ENCODE measurements at places on chromosomes 3 and 15.

DNA sequence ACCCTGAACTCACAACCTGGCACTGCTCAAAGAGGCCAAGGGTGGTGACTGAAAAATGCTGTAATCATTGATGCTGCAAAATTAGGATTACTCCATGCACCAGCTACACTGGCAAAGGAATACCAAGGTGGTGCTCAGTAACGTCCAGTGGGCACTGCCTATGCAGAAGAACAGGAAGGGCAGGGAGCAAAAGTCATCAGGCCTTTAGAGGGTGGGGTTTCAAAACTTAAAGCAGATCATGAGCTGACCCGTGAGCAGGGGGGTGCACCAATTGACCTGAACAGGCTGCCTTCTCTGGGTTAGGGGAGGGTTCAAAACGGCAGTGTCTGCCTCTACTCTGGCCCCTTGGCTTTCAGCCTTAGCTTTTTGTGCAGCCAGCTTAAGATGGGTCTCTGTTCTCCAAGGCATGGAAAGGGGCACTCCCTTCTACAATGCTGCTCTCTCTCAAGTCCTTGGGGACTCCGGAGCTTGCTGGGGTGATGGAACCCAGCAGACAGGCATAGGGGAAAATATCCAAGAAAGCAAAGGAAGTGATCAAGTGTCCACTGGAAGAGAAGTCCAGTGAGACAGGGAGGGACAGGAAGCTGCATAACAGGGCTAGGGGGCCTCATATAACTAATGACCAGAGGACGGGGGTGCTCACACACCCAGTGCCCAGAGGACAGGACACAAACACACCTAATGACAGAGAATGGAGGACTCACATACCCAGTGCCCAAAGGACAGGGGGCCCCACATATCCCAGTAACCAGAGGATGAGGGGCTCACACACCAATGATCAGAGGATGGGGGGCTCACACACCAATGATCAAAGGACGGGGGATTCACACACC is 11.4 kb downstream of the RAB6B start:
- no peak for DNase-seq

DNA sequence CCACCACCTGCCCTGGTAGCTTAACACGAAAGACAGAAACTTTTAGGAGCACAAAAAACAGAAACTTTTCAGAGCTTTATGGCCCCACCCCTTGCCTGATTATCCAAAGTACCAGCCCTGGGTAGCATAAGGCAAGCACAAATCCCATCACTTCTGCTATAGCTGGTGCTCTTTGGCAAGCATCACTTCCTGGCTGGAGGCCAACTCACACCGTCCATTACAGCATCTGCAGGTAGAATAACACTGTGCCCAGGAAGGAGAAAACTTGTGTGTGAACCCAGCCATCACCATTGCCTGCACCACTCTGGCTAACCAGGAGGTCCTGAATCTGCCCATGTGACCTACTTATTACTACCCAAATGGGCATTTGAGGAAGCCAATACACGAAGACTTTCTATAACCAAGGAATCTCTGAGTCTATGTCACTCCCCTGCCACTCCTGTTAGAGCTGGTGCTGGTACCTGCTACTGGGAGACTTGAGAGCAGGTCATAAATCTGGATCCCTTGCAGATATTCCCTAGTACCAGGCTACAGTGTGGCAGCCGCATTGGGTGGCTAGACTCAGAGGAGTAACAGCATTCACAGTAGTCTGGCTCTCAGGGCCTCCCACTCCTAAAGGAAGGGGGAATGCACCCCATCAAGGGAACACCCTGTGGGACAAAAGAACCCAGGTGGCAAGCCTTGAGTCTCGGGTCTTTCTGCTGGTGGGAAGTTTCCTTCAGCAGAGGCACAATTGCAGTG is 73.3 kb upstream of the AKAP13 start:
- DNase-seq, result no peak

GRCh38 chr15:34252545-34252944 is 27.7 kb downstream of the EMC4 start:
- DNase-seq, result no peak

GRCh38 chr15:52658955-52659354 is 20.2 kb downstream of the ATOSA start:
- no peak for DNase-seq

- DNase-seq, result peak; percentile 34
Measured at GRCh38 chr15:94670438-94671034, 439.2 kb downstream of the MCTP2 start.

GRCh38 chr15:36791844-36792571 is 212.6 kb downstream of the CDIN1 start:
- DNase-seq, result no peak

- DNase-seq, result no peak
Measured at GRCh38 chr15:63277893-63278456, 570 bp downstream of the APH1B start.

GRCh38 chr3:121574449-121574848 is 6.7 kb downstream of the ARGFX start:
- DNase-seq, result no peak

GRCh38 chr3:4503050-4503449 is 9.9 kb downstream of the ITPR1 start:
- DNase-seq, result no peak

- DNase-seq, result peak; percentile 83
Measured at GRCh38 chr15:77481670-77482069, 61.0 kb downstream of the HMG20A start.

DNA sequence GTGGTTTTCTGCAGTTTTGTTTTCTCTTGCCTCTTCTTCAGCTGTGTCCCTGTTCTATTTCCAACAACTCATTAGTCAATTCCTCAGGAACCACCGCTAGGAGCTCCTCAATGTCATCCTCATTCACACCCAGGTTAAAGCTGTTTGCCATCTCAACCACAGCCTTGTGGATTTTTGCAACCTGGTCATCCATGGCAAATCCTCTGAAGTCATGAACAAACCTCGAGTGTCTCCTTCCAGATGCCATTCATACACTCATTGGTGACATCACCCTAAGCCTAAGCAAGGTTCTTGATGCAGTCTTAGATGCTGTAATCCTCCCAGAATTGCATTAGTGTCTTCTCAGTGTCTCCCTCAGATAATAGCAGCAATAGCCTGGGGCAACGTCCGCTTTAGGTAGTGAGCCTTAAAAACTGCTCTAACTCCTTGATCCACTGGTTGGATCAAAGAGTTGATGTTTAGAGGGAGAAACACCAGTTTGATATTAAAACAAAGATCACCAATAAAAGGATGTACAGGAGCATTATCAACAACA is 31.5 kb upstream of the ZNF502 start:
- DNase-seq, result no peak

DNA sequence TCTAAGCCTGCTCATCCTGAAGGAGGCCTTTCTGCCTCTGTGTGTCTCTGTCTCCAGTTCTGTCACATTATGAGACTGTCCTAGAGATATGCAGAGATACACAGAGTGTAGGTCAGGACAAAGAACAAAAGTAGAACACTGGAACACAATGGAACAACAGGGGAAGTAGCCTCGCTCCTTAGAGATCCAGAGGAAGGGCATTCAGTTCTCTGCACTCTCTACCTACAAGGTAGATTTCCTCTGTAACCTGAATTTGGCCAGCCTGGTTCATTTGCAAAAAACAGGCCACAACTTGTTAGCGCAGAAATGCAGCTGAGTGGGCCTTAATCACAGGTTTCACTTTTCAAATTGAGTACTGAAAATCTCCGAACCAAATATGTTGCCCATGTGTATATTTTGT is 19.4 kb downstream of the NEK10 start:
- DNase-seq, result no peak

DNA sequence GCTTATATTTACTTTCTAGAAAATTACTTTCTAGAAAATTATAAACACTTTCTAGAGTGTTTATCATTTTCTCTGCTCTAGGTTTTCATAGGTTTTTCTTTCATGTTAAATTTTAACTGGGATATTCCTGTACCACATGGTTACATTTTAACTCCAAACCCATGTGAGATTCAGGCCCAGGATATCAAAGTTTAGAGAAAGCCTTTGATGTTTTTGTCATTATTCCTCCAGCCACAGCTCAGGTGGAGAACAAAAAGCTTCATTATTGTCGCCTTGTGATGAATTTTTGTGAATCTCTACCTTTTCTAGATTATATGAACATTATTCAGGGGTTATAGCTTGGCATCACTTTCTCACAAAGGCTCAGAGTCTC is 816.0 kb downstream of the SQOR start:
- DNase-seq, result no peak

GRCh38 chr15:59543721-59544547 is 67.6 kb upstream of the GCNT3 start:
- no peak for DNase-seq

DNA sequence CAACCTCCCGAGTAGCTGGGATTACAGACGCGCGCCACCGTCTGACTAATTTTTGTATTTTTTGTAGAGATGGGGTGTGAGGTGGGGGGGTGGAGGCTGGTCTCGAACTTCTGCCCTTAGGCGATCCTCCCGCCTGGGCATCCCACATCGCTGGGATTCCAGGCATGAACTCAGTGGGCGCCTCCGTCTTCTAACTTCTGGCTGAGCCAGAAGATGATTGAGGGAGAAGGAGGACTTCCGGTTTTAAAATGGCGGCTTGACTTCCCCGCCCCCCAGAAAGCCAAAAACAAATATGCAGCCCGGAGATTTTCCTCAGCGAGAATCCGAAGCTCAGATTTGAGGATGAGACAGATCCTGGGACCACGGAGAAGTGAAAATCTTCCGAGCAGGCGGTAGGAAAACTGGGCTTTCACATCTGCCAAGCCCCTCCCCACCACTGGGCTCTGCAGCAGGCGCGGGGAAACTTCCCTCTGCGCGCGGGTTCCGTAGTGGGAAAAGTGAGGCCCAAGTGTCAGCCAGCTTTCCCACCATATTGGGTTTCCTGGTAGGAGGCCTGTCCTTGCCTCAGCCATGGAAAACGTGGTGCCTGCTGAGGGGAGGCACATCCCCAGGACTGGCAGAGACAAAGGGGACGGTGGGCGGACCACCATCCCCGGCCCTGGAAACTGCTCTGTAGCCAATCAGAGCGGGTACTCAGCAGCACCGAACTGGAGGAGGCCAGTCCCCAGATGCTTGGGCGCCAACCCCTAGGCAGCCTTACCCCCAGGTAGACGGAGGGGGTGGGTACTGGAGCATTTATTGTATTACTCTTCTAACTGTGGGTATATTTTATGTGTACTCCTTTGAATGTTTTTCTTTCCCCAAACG is 17.3 kb downstream of the CHST14 start:
- DNase-seq, result no peak

- no peak for DNase-seq
Measured at GRCh38 chr3:157755233-157755632, 252.0 kb upstream of the VEPH1 start.

- no peak for DNase-seq
Measured at GRCh38 chr15:27271258-27271657, 300.3 kb downstream of the GABRG3 start.

- DNase-seq, result no peak
Measured at GRCh38 chr3:153785901-153786300, 335.3 kb upstream of the ARHGEF26 start.

DNA sequence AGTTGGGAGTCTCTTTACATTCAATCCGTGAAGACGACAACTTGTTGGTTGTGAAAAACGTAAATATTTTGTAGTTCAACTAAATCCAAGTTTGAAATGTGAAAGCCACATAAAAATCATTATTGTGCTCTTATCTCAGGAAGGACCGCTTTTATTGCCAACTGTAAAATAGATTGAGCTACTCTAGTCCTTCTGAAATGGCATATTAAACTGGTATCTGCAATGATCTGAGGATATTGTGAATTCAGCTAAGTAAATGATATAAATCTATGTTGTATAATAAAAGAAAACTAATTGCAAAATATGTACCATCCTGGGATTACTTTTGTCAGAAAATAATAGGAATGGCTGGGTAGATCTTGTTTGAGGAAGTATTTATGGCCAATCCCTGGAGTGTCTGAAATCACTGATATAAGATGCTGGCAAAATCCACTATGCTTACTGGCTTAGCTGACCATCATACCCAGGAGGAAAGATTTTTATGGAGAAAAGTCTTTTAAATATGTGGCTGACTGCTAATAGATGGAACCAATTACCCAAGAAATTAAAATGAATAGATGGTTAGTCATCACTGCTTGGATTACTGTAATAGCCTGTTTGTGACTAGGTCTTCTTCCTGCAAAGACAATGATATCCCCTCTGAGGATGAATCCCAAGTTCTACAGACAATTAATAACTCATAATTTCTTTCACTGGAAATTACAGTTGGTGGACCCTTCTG is 191.8 kb downstream of the SEMA6D start:
- peak; percentile 80 for DNase-seq

DNA sequence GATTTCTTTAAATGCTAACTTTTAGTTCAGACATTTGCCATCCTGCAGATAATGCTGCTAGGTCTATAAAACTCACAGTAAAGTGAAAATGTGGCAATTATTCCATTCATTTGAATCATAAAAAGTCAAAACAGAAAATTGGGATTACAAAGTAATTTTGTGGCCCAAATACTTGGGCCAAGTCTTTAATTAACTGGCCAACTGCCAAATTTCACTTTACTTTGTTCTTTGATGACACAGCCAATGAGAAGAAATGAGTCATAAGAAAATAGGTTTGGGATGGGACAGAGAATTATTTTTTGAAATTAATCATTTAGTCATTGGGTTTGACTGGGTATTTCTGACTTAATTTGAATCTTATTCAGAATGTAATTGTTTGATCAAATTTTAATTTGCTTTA is 89.8 kb upstream of the SLC2A2 start:
- DNase-seq, result peak; percentile 72

DNA sequence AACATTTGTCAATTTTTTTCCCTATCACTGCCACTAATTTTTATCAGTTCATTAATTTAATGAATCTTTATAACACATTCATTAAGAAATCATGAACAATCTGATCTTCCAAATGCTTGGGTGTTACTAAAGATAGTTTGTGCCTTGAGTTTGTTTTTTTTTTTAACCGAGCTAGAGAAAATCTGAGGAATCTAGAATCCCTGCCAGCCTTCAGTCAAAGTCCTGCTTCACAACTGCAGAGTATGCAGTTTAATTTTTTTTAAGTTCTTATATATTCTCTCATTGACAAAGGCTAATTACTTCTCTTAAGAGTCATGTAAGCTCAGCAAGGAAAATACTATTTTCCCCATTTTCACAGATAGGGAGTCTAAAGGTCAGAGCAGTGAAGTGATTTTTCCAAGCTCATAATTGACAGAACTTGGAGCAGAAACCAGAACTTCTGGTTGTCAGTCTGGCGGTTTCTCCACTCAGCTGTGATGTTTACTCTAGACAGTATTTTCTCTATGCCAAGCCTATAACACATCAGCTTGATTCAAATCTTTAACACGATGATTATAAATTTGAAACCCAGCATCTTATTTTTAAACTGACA is 55.7 kb downstream of the TNIK start:
- DNase-seq, result no peak

GRCh38 chr3:54192026-54192425 is 69.7 kb downstream of the CACNA2D3 start:
- no peak for DNase-seq

- DNase-seq, result no peak
Measured at GRCh38 chr15:92112180-92112579, 258.7 kb downstream of the SLCO3A1 start.
